NCI-H187 (cell line): ENCODE measurements at places on chromosomes 3 and 15.
A peak's percentile ranks its signal among the peaks of the same experiment; 100 is the strongest.

- no peak for DNase-seq
Observed at GRCh38 chr3:9703736-9704346, at the start of gene CPNE9. CPNE9 (plus strand) TSS chr3:9703833; CDS start chr3:9703997, 164 bp downstream.

DNA sequence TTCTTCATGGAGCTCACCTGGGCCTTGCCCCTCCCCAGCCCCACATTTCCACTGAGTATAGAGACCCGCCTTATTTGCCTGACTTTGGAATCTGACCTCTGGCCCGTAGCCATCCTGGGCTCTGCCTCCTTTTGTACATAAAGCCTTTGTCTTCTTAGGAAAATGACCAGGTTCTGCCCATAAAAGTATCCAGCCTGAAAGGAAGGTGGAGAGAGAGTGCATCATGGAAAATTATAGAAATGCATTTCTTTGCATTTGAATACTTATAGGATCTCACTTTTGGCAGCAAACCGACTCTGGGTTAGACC lies 3.6 kb upstream of the SH2D7 start:
- no peak for DNase-seq

DNA sequence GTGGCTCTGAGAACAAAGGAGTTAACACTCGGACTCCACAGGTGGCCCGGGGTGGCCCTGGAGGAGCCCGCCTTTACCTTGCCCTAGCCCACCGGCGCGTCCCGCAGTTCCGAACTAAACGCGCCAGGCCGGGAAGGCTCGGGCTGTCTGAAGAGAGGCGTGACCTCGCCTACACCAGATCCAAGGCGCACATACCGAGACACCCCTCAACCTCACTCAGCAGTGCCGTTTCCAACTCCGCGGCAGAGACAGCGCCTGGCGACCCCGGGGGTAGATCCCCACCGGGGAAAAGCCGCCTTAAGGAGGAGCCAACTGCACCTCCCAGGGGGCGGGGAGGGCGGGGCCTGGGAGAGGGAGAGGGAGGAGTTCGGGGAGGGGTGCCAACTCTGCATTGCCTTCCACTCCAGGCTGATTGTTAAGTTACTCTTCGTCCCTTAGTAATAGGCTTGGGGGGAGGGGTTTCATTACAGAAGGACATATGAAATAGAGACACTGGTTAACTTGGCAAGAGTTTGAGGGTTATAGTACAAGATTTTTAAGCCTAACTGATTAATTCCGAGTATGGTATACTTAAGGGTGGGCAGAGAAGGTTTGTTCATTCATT lies at the start of gene DLG1:
Gene DLG1, minus strand, starts transcription at position 272 of the 604 bp plus-strand sequence. CDS start 1,408 bp downstream, outside the sequence.
- peak; percentile 82 for DNase-seq

- DNase-seq: peak; percentile 11
Observed at GRCh38 chr3:158790901-158791589, 10.8 kb upstream of the MFSD1 start.

GRCh38 chr3:178439504-178439903 lies 96.7 kb upstream of the KCNMB2 start:
- no peak for DNase-seq

DNA sequence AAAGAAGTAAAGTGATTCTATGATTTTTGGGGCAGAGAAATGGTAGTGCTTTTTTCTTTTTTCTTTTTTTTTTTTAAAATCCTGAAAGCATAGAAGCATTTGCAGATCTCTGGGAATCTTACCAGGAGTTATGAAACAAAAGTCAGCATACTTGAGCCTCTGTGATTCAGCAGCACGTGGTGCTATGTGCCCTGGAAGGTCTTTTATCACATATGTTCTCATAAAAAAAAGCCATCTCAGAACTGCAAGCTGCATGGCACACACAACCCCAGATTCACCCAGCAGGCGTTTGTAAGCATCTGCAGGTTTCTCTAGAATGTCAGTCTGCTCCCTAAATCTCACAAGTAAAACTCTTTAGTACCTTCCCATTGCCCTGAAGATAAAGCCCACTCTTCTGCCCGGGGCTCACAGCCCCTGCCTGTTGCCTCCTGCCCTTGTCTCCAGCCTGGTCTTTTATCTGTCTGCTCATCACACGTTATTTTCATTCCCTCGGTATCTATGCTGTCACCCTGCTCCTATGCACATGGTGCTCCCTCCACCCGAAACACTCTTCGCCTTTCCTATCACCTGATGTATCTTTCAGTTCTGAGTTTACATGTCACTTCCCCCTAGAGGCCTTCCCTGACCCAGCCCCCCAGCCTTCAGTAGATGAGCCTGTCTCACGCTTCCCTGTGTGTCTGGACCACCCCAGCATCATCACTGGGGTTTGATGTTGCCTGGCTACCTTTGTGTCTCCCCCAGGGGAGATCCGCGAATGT lies 72.4 kb downstream of the CHDH start:
- DNase-seq: no peak

DNA sequence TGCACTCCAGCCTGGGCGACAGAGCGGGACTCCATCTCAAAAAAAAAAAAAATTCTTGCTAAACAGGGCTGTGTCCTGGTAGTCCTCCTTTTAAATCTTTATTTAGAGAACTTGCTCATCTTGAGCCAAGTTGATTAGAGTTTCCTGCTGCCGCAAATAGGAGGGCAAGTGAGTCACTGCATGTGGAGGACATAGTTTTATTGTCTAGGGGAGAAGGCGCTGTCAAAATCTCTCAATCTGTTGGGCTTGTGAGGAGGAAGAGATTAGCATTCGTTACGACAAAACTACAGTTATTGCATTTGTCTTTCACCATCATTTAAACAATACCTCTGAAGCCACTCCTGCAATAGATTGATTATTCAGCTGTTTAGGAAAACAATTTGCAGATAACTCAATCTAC lies 11.5 kb downstream of the MUC4 start:
- DNase-seq: no peak

GRCh38 chr3:111604119-111604518 lies 9.0 kb upstream of the ZBED2 start:
- no peak for DNase-seq

- no peak for DNase-seq
Observed at GRCh38 chr15:77266708-77267386, 153.1 kb downstream of the PEAK1 start.

DNA sequence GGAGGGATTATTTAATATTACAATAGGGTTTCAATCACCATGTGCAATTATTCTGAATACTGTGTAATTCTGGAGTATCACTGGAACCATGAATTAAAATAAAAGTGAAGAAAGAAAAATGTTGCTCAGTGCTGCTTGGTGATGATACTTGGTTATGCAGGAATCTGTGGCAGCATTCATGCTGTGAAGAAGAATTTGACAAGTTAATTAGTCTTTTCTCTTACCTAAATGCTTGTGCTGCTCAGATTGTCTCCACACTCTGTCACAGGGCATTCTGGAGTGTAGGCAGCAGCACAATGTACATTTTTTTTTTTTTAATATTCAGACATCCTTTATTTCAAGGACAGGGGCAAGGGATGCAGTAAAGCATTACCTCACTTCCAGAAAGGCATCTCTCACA lies 749.3 kb upstream of the CADM2 start:
- DNase-seq: no peak

GRCh38 chr3:78545827-78546226 lies 1222.0 kb downstream of the ROBO1 start:
- no peak for DNase-seq

GRCh38 chr15:27865926-27866325 lies 233.2 kb downstream of the OCA2 start:
- DNase-seq: no peak

DNA sequence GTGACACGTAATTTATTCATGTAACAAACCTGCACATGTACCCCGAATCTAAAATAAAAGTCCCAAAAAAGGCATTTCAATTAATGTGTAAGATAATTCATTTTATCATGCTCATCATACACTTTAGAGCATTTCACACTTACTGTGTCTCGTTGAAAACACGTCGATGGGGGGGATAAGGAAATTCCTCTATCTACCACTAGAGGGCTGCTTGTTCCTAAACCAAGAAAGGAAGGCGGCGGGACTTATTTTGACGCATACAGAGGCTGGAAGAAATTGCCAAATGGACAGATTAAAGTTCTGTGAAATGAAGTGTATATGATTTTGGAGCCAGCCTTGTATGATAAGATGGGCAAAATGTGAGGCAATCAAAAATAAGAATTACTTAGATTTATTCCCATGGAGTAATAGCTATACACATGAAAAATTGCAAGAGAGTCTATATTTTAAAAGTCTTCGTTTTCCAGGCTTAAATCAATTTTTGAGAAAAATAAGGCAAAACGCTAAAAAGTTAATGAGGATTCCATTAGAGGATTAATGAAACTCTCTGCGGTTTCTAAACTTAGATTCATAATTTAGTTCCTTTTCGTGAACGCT lies 346.8 kb downstream of the CNTN3 start:
- DNase-seq: no peak

DNA sequence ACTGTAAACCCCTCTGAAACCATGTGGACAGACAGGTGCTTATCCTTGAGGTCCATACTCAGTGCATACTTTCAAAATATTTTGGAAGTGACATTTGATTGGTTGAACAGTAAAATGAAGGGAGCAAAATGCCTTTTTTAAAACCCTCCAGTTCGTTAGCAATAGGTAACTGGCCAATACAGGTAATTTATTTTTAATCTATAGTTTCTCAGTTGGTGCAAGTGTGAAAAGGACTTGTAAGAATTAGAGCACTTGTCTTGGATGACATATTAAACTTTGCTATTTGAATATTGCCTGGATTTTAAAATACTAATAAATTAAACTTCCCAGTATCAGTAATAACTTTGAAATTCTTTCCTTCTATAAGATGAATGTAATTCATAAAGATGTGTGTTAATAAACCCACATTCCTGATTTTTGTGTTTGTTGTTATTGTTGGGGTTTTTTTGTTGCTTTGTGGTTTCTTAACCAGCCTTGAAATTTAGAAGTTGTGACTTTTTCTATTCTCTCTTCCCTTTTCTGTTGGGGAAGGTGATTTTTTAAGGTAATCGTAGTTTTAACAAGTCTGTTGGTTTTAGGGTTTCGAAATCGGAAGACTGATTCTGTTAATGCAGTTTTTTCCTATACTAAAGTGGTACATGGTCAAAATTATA lies 90.0 kb downstream of the STT3B start:
- no peak for DNase-seq

- DNase-seq: no peak
Observed at GRCh38 chr3:45554006-45554666, 40.4 kb upstream of the LIMD1 start.

GRCh38 chr15:51390966-51391422 lies 49.5 kb downstream of the GLDN start:
- DNase-seq: no peak

DNA sequence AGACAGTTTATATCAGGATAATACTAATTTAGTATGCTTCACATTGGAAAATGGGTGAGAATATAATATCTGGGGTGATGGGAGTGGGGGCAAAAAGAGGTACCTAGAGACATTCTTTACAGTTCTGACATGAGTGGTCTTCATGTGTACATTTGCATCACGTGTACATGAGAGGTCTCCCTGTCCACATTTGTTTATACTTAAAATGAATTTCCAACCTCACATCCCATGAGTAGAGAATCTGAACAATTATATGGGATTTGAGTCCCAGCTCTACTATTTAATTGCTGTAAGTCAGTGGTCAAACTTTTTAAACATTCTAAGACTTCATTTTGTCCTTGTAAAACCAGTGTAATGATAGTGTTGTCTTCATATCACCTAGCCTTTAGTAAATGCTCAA lies 408.4 kb downstream of the NAALADL2 start:
- DNase-seq: no peak

GRCh38 chr3:5754602-5755001 lies 567.1 kb downstream of the EDEM1 start:
- no peak for DNase-seq

DNA sequence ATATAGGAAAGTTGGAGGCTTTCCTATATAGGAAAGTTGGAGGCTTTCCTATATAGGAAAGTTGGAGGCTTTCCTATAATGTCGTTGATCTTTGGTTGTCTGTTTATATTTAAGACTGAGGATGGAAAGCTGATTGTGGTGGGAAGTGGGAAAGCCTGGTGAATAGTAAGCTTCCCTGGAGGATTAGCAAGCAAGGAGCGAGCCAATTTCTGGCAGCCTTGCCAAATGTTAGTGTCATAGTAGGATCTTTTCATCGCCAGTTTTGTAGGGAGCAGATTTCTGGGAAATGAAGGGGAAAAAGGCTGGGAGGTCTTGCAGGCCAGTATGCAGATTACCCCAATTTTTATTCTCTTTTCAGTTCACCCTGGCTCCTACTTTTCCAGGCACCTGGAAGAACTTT lies 39.9 kb upstream of the CCNL1 start:
- no peak for DNase-seq

DNA sequence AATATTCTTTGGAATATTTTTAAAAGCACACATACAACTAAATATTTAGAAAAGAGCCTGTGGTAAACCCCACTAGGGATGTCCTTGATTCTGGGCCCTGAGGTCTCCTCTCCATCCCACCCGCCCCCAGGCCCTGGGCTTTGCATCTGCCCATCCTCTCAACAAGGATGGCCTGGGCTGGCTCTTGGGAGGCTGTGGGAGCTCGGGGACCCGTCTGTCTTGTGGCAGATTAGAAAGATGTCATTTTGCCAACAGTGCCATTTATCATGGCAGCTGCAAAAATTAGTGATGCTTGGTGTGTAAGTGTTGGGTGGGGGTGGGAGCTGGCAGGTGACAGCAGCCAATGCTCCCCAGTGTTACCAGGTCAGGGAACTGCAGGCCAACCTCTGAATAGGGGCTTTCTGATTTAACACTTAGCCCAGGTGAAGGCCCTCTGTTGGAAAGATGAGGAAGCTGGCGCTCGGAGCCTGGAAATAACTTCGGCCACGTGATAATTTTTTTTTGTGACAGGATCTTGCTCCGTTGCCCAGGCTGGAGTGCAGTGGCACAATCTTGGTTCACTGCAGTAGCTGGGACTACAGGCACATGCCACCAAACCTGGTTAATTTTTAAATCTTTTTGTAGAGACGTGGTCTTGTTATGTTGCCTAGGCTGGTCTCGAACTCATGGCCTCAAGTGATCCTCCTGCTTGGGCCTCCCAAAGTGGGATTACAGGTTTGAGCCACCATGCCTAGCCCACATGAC lies 16.9 kb upstream of the CSPG4 start:
- no peak for DNase-seq

GRCh38 chr3:25441234-25441856 lies 13.3 kb downstream of the RARB start:
- DNase-seq: no peak

DNA sequence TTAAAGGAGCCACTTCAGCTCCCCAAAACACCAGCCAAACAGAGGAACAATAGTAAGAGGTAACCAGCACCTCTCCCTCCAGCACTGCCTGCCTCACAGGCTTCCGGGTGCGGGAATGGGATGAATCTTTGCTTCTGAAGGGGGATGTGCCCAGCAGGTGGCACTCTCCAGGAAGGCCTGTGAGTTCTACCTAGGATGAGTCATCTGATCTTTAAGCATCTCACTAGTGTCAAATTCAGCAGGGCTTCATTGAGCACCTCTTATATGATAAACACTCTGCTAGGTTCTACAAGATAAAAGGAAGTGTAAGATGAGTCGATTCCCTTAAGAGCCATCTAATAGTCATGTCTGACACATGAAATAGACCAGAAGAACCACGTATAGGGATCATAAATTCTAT lies 237.4 kb upstream of the UMPS start:
- DNase-seq: peak; percentile 76

GRCh38 chr3:144403040-144403457 lies 431.4 kb downstream of the DIPK2A start:
- DNase-seq: no peak
